Caco-2 (cell line): ENCODE measurements at places on chromosomes 7 and 10. TPM values are rescaled to one million over a fixed set of nuclear protein-coding genes. Genes with fewer than 3 reads are reported as not detected.
A peak's percentile ranks its signal among the peaks of the same experiment; 100 is the strongest.

The KCP gene
- total RNA-seq = 0.23 and 0.50 TPM in 2 replicates

GRCh38 chr7:1011297-1012003 is 28.5 kb downstream of the CYP2W1 start:
- no peak overlapping the region for H3K4me3 ChIP-seq
- H3K27me3 ChIP-seq = no peaks in the 10 kb centered on the region
- peaks cover 10% of the 10 kb centered on the region; the same call in 1 of the 2 replicates for H3K4me1 ChIP-seq
- H3K36me3 ChIP-seq = peaks cover 1% of the 10 kb centered on the region; the same call in 1 of the 2 replicates

- H3K27me3 ChIP-seq = no peaks in the 10 kb centered on the region
- DNase-seq = no peak
- H3K27ac ChIP-seq = no peak overlapping the region
- H3K4me3 ChIP-seq = no peak overlapping the region
Measured at GRCh38 chr7:27519793-27520469, 142.8 kb downstream of the HIBADH start.

DNA sequence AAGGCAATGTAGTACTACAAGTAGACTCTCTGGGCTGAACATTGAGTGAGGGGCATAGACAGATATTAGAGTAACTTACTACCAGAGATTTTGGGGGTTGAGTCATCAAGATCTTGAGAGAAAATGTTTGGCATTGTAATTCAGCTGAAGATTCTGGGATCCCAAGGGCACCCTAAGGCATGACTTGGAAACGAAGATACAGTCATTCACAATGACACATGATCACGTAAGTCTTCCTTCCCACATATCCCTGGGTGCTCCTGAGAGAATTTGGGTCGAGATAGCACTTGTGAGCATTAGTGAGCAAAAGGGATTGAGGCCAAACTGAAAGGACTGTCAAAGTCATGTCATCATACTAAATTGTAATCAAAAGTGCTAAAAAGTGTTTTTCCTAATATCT is 192.5 kb upstream of the PCLO start:
- no peak overlapping the region for H3K4me3 ChIP-seq
- no peak for DNase-seq
- no peaks in the 10 kb centered on the region for H3K36me3 ChIP-seq
- H3K4me1 ChIP-seq = no peaks in the 10 kb centered on the region
- no peaks in the 10 kb centered on the region; the same call in 1 of the 2 replicates for H3K27me3 ChIP-seq

- no peaks in the 10 kb centered on the region for H3K36me3 ChIP-seq
- H3K27ac ChIP-seq = no peak overlapping the region
- no peaks in the 10 kb centered on the region for H3K27me3 ChIP-seq
Measured at GRCh38 chr7:118563311-118563710, 338.8 kb downstream of the ANKRD7 start.

DNA sequence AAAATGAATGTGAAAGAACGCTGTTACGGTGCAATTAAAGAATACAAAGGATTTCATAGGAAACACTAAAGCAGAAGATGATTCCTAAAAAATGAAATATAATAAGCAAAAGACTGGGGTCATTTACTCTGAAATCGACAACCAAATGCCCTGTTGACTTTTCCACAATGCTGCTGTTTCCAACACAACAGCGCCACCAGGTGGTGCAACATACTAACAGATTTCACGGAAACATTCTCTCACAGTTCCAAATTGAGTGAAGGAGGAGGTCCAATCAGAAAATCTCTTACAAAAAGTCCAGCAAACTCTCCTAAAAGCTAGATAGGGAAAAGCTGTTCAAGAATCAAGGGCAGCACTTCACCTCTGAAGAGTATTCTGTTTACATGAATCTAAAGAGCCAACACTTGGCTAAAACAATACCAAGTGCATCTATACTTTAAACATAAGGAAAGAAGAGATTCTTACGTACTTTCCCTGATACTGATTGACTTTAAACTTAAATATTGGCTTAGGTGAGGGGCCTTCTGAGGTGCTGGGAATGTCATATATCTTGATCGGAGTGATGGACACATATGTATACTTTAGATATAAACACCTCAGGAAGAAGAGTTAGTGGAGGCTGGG is 55.9 kb downstream of the UPF2 start:
- H3K4me1 ChIP-seq = peaks cover 11% of the 10 kb centered on the region
- DNase-seq = peak; percentile 82
- H3K4me3 ChIP-seq = no peak overlapping the region
- H3K36me3 ChIP-seq = peaks cover 4% of the 10 kb centered on the region; the same call in 1 of the 2 replicates

- H3K4me1 ChIP-seq = no peaks in the 10 kb centered on the region
- no peak overlapping the region for H3K4me3 ChIP-seq
- H3K27me3 ChIP-seq = no peaks in the 10 kb centered on the region
- no peaks in the 10 kb centered on the region for H3K36me3 ChIP-seq
- DNase-seq = no peak
Measured at GRCh38 chr10:71799608-71800453, 26.5 kb upstream of the VSIR start.

The MBL2 gene
- 0.20 and 0.46 TPM in 2 replicates for total RNA-seq
